ENCODE measurements at places on chromosomes 7 and 10.

DNA sequence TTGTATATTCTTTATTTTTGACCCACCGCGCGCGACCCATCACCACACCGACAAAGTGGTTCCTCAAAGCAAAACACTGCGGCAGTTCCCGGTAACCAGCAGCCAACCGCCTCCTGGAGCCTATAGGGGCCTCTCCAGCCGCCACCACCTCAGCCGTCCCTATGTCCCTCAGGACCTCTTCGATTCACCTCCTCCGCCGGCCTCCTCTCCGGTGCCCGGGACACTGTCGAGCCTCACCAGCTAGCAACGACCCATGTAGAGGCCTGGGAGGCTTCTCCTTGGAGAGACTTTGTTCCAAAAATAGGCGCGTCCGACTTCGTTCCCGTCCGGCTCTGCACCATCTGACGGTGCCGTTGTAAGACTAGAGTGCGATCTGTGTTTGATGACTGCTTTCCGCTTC is 158.8 kb downstream of the HGF start:
- no peak for DNase-seq

DNA sequence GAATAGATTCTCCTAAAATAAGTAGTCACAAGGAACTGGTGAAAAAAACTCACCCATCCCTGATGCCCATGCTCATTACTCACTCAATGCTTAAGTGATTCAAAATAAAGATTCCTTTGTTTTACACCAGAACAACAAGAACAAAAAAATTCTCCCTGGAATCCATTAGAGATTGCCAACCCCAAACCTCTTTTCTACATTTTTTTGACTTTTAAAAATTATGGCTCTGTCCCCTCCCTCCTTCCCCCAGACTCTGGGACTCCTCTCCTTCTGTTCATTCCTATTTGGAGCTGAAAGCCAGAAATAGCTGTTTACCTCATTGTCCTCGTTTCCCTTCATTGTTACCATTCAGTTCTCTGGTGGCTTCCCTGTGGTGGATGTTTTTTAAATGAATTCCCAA is 63.2 kb upstream of the FHIP2A start:
- no peak for DNase-seq

DNA sequence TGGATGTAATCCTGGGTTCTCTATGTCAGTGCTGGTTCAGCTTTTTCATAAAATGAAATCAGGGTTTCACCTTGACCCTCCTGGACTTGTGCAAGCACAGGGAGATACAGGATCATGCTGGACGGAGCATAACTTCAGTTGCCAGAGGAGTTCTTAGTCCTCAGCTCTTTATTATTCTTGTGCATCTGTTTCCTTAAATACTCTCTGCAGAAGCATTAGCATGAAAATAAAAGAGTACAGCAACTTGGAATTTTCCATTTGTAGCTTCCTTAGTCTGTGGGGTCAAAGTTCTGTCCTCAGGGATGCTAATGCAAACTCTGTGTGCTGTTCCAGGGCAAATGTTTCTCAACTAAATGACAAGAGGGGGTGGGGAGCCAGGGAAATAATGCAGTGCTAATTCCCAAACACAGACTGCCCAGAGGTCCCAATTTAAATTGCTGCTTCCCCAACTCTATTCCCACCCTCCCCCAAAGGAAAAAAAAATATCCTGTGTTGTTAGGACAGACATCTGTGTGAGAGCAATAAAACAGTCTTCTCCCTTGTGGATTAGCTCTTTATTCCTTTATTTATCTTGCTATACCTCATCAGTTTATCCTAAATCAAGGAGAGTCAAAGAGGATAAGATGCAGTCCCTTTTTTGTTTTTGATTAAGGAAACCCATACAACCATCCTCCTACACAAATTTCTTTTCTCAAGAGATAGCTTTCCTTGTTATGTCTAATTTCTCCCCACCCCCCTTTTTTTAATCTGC is 905.0 kb downstream of the LRMDA start:
- DNase-seq = peak; percentile 11

DNA sequence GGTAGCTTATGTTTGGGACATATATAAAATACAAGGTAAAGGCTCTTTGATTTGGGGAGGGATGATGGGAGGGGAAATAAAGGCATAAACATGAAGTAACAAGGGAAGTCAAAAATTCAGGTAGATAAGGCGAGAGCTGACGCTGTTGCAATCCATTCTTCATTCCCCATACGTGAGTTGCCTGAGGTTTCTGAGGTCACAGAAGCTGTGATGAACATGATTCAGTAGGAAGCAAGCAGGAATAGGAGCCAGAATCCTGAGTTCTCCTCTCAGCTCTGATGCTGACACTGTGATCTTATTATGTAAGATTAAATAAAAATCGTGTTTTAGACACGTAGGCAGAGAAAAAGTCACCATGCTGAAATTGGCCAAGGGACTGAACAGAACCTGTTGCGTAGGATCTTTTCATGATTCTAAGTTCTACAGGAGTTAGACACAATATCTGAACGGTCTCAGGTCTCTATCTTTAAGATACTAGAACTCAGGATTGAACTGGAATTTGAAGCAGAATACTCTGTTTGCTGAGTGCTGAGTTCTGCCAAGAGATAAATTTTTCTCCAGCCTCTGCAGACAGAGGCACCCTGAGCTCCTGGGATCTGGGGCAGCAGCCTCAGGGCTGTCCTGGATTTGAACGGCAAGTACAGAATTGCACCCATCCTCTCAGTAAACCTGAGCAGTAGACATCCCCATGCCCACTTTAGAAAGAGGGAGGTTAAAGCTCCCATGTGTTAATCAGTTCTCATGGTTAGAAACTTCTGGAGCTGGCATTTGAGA is 21.0 kb downstream of the KLF6 start:
- DNase-seq = no peak

DNA sequence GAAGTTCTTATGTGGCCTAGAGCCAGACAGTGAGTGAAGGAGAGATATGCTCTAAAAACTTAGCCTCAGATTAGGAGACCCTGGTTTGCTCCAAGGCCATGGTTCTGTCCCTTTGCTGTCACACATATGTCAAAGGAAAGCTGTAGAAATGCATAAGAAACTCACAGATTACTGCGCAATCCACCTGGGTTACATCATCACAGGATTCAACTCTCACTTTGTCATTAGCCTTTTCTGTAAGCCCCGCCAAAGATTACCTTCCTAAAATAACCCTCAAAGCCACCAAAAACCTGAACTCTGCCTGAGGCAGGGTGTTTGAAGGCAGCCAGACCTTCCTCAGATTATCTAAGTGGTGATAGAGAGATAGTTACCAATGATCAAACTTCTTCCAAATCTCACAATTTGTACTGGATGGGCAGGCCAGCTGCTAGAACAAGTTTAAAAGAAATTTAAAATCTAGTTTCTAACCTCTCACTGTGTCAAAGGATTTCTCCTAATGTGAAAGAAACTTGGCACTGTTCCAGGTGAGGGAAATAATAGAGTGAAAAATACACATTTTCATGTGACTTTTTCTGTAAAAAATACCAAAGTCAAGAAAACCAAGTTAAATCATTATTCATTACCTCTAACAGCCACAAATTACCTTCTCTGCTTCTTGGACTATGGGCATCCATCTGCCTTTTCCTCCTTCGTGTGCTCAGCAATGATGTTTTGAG is 567.2 kb downstream of the SUGCT start:
- no peak for DNase-seq

- no peak for DNase-seq
Observed at GRCh38 chr10:70684839-70685454, 12.6 kb downstream of the ADAMTS14 start.

DNA sequence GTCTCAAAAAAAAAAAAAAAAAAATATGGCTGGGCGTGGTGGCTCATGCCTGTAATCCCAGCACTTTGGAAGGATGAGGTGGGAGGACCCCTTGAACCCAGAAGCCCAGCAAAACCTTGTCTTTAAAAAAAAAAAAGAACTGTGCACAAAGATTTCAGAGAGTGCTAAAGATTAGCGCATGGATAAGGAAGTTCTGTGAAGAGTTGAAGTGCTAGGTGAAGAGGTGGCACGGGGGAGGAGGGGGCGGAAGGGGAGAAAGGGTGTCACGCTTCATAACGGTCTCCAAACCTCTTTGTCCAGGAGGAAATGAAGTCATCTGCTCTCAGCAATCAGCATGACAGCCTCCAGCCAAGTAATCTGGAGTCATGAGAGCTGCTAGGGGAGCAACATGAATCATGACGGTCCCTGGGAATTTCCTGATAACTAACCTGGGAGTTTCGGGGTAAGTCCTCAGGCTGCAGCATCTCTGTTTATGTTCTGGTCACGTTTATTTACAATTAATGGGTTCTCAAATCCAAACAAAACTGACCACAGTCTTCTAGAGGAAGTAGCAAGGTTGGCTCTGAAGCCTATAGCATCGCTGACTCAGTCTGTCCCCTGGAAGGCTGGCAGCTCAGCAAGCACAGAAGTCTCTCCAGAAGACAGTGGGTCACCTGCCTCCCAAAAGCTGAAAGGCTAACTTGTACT is 1.9 kb upstream of the PLAU start:
- DNase-seq = peak; percentile 88

GRCh38 chr7:95886501-95887090 is 114.2 kb downstream of the DYNC1I1 start:
- DNase-seq = peak; percentile 98

- no peak for DNase-seq
Observed at GRCh38 chr10:127996586-127996985, 89.7 kb downstream of the PTPRE start.

DNA sequence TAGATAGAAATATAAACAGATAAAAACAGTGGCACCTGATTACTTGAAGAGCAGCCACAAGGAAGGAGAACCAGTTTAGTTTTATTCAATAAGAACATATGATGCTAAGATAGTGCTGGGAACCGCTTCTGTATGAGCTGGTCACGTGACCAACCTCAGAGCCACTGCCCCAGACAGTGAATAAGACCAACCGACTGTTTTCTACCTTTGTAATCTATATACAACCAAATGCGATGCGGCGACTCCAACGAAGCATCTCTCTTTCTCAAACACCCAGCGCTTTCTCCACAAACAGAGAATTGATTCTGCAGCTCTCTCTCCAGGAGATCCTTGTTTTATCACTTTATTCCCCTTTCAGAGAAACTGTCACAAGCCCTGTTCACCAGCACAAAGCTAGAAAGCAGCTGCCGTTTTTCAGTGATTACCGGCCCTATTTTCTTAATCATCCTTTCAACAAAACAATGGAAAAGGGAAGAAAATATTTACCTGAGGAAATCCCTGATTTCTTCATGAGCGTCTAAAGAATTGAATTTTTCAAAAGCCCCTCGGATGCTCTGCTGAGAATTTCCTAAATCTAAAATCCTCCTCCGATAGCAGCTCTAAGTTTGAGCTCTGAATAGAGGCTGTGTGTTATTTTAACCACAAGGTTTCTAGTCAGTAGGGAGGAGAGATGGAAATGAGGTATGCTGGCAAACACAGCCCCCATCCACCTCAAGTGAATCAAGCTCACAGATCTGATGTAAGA is 55.7 kb upstream of the JCAD start:
- no peak for DNase-seq

DNA sequence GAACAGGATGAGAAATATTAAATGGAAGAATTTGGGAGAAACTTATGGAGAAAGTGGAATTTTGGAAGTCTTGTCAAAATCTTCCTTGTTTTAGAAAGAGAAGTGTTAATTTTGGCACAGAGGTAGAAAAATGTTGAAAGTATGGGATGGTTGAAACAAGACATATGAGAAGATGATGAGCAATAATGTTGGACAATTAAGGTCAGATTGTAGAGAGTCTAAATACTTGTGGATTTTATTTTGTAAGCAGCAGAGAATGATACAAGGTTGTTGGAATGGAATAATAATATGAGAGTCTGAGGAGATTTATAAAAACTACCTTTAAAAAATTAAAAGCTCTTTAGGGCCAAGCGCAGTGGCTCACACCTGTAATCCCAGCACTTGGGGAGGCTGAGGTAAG is 34.6 kb downstream of the PHTF2 start:
- no peak for DNase-seq

DNA sequence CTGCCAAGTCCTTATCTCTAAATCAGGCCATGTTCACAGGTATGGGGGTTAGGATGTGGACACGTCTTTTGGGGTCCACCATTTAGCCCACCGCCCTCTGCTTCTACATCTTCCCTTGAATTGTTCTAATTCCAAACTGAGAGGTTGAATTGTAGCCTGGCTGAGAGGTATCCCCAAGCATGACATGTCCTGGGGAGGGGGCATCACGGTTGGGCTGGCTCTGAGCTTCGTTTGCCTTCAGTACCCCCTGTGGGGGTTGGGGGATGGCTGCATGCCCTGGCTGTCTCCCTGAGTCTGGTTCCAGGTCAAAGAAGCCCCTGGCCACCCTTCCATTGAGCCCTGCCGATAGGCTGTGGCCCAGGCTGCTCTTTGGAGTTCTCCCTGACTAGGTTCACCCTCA is 204.6 kb downstream of the GLRX3 start:
- no peak for DNase-seq

GRCh38 chr10:10780746-10781145 is 236.9 kb upstream of the CELF2 start:
- no peak for DNase-seq

- no peak for DNase-seq
Observed at GRCh38 chr7:334618-335357, 44.8 kb downstream of the FOXL3 start.

- no peak for DNase-seq
Observed at GRCh38 chr10:131202990-131203389, 108.5 kb downstream of the TCERG1L start.

- DNase-seq = peak; percentile 43
Observed at GRCh38 chr10:17756557-17757217, 4.7 kb downstream of the TMEM236 start.

GRCh38 chr7:100373261-100373831 is at the start of gene PILRA:
PILRA (plus strand) TSS chr7:100373487; CDS start chr7:100373657, 170 bp downstream.
- DNase-seq = no peak

DNA sequence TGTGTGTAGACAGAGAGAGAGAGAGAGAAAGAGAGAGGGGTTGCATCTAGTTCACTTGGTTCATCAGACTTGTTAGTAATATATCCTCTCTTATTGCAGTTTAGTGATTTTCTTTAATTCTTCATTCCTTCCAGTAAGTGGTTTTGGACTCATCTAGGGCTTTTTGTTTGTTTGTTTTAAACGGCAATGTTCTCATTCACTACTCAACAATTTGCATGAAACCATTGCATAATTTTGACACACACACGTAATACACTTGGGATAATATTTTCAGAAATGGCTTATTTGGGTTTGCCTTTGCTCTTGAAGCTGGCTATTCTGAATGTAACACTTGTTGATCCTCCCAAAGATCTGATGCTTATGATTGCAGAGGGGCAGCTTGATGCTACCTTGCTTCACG is 16.4 kb upstream of the ZNF32 start:
- DNase-seq = no peak

DNA sequence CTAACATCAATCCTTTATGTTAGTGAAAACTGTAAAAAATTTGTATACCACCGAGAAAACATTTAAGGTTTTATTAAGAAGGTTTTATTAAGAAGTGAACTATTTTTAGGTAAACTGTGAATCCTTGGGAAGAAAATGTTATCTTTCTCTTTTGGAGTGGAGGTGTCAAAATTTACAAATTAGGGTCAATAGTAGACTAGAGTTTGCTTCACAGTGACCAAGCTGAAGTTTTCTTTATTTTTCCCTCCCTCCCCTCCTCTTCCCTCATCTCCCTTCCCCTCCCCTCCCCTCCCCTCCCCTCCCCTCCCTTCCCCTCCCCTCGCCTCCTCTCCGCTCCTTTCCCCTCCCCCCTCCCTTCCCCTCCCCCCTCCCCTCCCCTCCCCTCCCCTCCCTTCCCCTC is 168.8 kb downstream of the CNTNAP2 start:
- no peak for DNase-seq
